ENCODE measurements at places on chromosomes 2 and 18.
A peak's percentile ranks its signal among the peaks of the same experiment; 100 is the strongest.

DNA sequence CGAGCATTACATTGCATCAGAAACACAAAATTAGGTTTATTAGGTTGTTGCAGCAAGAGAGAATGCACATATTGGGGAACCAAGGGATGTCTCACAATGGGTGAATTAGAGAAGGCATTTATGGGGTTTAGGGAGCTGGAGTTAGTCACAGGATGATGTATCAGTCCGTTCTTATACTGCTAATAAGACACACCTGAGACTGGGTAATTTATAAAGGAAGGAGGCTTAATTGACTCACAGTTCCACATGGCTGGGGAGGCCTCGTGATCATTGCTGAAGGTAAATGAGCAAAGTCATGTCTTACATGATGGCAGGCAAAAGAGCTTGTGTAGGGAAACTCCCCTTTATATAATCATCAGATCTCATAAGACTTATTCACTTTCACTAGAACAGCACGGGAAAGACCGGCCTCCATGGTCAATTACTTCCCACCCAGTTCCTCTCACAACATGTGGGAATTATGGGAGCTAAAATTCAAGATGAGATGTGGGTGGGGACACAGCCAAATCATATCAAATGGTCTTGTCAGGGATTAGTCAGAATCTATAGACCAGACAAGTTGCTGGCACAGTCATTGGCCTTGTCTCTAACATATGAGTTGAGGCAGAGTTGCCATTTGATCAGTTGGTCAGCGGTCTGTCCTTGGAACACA lies 61.9 kb upstream of the RBMS1 start:
- DNase-seq: no peak

GRCh38 chr2:59174536-59175243 lies 933.6 kb upstream of the FANCL start:
- DNase-seq: no peak

- DNase-seq: peak; percentile 76
These were observed 91.9 kb downstream of the PPP1R1C start for GRCh38 chr2:182077448-182078142.

- DNase-seq: no peak
These were observed 8.5 kb downstream of the TPO start for GRCh38 chr2:1421731-1422130.

DNA sequence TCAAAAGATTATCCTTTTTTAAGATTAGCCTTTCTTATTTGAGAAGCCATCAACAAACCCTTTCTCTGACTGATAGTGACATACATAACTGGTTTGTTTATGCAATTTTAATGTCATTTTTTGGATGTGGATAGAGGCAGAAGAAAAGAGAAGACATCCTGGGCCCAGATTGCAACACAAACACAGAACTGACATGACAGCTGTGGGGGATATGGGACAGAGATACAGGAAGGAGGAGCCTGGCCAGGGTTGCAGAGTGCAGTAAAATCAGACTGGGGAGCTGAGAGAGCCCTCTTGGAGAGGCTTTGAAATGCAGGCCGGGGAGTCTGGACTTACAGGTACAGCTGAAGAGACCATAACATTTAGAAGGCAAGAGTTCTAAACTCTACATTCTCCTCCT lies 65.1 kb downstream of the SIGLEC15 start:
- peak; percentile 38 for DNase-seq

DNA sequence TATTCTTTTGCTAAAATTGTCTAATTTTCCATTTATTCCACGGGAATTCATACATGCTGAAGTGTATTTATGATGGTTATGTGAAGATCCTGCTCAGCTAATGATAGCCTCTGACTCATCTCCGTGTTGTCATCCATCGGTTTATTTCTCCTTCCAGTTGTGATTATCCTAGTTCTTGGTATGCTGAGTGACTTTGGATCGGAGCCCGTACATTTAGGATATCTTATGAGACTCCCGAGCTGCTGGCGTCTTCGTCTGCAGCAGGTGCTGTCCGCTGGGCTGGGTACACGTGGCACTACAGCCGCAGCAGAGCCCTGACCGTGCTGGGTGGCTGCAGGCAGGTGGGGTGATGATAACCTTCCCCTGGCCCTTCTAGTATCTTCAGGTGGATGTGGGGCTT lies 40.1 kb upstream of the GALR1 start:
- DNase-seq: peak; percentile 18

- no peak for DNase-seq
These were observed 97.1 kb upstream of the HS6ST1 start for GRCh38 chr2:128415779-128416061.

DNA sequence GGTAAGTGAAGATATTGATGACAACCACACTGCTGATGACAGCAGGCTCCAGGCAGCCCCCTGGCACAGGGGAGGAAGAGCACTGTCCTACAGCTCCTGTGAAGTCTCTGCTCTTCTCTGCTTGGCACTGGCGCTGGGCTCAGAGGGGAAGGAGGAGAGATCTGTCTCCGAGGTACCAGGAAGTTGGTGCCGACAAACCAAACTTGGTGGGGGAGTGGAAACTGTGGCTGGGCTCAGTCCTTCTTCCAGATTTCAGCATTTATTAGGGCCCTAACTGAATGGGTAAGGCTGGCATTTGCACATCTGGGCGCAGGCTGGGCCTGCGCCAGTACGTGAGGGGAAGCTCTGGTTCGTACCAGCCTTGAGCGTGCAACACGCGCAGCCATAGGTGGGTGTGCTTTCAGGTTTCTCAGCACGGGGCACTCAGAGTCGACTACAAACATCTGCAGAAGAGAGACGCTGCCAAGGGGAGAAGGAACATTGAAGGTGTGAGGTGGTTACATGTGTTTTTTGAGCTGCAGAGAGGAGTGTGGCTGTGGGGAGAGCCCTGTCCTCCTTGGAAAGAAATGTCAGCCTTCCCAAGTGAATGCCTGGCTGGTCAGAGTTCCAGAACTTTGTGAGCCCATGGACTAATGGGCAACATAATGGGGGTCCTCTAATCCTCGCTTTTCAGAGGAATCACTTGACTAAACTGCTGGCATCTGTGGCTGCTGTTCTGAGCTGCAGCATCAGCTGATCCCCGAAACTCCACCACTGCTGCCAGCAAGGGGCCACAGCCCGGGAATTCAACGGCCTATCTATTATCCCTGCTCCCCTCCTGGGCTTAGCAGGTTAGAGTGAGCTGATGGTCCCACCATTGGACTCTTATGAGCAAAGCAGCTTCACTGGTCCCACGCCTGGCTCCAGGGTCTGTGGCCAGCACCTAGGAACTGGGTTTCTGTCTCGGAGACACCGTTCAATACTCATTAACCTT lies 55.2 kb upstream of the SEMA4C start:
- no peak for DNase-seq

GRCh38 chr2:67268797-67269196 lies 128.3 kb upstream of the ETAA1 start:
- no peak for DNase-seq

- no peak for DNase-seq
These were observed 48.9 kb upstream of the TMEM177 start for GRCh38 chr2:119630121-119630520.

DNA sequence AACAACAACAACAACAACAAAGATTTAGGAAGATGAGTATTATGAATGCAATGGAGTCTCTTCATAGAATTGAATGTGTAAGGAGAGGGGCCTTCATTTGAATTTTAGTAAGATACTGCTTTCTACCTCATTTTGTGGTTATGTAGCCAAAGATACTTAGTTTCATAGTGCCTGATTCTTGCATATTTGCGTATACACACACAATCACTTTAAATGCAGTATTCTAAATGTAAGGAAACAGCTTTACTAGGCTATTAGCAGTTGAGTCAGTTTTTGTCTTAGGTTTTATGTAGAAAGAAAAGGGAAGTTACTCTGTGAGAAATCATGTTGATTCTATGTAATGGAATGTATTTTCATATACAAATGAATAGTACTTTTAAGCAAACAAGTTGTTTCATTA lies 80.5 kb downstream of the HAUS1 start:
- peak; percentile 33 for DNase-seq

GRCh38 chr18:22211657-22212056 lies 42.3 kb downstream of the GATA6 start:
- DNase-seq: peak; percentile 41

GRCh38 chr2:211867845-211868451 lies 670.7 kb downstream of the ERBB4 start:
- DNase-seq: peak; percentile 8

DNA sequence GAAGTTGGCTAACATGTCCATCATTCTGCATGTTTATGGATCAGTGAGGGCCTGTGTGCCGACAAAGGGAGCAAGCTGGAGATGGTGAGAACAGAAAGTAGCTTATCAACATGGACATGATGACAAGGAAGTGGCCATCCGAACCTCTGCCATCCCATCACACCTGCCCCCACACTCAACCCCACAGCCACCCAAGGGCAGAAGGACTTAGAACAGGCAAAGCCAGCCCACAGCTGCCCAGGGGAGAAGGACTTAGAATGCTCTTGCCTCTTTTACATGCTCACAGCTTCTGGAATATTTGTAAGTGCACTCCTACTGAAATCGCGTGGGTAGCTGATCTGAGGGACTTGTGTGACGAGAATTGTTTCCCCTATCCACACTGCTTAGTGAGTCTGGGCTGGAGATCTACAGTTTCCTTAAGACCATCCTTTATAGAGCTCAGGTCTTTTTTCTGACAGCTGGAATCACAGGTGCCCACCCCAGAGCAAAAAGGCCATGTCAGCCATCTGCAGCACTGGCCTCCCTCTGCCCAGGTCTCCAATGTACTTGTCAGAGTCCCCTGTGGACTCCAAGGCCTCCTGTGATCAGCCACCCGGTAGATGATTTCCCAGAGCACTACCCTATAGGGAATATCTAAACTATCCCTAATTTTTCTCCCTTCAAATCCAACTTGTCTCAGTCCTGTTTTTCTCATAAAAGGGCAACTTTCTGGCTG lies 154.1 kb downstream of the SMAD7 start:
- DNase-seq: no peak

DNA sequence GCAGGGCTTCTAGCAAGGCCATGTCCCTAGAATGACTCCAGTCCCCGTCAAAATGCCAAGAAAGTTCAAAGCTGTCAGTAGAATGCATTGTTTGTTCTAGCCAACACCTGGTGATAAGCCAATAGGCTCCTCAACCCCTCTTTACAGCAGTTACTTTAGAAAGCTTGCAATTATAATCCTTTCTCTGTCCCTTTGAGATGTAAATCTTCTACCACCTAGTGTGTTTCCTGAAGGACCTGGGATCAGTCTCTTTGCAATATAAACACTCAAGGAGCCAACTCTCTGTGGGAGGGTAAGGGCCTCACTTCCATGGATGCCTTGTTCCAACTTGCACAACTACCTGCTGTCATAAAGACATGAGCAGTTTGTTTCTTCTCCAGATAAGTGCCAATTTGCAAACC lies 301.8 kb downstream of the NBAS start:
- DNase-seq: no peak

DNA sequence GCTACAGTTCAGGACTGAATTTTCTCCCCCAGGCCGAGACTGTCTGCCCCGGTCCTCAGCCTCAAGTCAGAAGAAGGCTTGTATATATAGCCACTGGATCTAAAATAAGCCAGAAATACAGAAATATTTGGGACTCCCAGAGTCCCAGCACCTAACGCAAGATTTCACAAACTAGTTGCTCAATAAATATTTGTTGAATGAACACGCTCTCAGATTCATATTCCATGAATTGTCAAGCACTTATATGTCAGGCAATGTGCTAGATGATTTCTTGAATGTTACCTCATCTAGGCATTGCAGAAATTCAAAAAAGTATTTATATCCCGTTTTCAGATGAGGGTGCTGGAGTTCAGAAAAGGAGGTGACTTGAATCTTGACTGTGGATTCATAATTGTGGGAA lies 163.7 kb upstream of the KLHL29 start:
- no peak for DNase-seq

DNA sequence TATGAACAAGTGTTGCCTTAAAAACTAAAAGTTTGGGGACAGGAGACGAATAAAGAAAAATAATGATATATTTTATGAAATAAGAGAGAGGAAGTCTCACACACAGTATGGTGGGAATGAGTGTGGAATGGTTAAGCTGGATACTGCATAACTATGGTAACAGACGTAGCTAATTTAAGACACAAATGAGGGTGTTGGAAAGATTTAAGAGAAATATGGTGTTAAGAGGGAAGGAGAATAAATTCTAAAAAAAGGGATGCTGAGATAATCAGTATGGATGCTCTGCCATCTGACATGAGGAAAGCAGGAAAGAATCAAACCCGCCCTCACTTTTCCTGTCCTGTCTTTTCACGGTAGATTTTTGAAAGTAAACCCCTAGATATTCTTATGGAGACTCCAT lies 10.6 kb downstream of the ADD2 start:
- DNase-seq: no peak

GRCh38 chr2:13919981-13920382 lies 712.5 kb upstream of the LRATD1 start:
- no peak for DNase-seq

DNA sequence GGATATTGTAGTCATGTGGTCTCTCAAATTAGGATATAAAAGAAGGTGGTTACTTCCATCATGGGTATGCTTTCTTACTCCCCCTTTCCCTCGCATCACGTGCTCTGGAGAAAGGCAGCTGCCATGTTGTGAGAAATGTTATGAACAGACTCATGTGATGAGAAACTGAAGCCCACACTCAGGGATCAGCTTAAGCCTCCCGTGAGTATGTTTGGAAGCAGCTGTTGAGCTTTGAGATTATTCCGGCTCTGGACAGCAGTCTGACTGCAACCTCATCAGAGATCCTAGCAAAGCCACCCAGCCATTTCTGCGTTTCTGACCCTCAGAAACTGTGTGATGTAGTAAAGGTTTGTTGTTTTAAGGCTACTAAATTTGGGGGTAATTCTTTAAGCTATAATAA lies 700.1 kb downstream of the ADCYAP1 start:
- no peak for DNase-seq

GRCh38 chr2:17799301-17800120 lies 16.7 kb upstream of the MSGN1 start:
- no peak for DNase-seq

GRCh38 chr2:240302041-240302440 lies 133.4 kb upstream of the GPC1 start:
- no peak for DNase-seq

- DNase-seq: no peak
These were observed 157.9 kb downstream of the DYSF start for GRCh38 chr2:71611247-71611646.

DNA sequence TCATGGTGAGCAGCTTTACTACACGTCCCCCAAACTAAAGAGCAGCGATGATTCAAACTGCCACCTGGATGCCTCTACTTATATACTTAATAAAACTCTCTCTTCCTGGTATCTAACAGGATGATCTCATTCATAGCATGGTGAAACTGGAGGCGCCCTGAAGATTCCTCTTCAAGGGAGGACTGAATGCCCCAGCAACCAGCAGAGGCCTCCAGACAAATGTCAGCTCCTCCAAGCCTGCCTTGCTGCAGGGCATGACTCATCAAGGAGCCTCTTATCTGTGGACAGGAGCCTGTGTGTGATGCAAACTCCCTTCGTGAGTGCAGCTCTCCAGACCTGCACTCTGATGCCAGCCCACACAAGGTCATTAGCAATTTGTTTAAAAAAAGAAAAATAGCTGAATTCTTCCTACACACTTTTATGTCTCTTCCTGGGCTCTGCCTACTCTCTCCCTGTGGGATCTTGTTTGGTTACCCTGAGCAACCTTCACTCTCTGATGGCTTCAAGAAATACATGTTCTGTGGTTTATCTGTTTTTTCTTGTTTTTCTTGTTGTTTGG lies 30.2 kb downstream of the LONRF2 start:
- DNase-seq: peak; percentile 99
